ENCODE measurements at places on chromosomes 7 and 10. TPM values are rescaled to one million over a fixed set of nuclear protein-coding genes. Genes with fewer than 3 reads are reported as not detected.

Gene VCL
- 17.8 TPM for total RNA-seq

Gene CLDN3
- not detected for total RNA-seq

Gene SHTN1
- 54.1 TPM for total RNA-seq

Gene BTBD16
- not detected for total RNA-seq

Gene NEUROG3
- total RNA-seq = not detected

Gene IL2RA
- not detected for total RNA-seq

Gene CLDN12
- total RNA-seq = 60.8 TPM

Gene DOCK4
- 109 TPM for total RNA-seq

Gene CTTNBP2
- total RNA-seq = 39.0 TPM

Gene NEUROD6
- total RNA-seq = 600 TPM

Gene FAM25G
- not detected for total RNA-seq
